ENCODE measurements at places on chromosomes 1 and 21.

DNA sequence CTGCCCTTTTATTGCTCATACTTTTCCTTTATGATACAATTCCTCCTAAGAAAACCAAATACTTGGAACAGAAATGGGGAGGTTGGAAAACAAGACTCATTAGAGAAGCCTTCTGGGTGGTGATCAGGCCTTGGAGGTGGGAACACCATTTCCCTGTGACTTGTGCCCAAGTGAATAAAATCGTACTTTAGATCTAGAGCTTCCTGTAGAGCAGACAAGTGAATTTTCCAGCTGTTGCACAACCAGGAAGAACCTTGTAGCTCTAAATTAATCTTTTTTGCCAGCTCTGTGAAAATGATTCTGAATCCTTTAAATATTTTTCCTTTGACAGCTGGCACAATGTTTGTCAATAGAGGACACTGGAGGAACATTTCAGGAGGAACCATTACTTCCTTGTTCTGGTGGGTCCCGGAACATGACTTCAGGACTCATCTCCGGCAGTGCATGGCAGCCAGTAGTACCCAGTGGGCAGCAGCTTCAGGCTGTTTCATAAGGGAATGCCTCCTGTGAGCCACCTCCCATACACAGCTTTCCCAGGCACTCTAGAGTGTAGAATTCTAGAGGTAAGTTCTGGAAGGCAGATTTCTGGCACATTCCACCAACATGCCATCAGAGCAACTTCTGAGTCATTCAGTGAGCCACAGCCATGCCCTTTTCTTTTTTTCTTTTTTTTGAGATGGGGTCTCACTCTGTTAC, 5.5 kb upstream of the SNAPIN start:
- DNase-seq = no peak

GRCh38 chr1:216168546-216168945, 254.7 kb downstream of the USH2A start:
- DNase-seq = no peak

DNA sequence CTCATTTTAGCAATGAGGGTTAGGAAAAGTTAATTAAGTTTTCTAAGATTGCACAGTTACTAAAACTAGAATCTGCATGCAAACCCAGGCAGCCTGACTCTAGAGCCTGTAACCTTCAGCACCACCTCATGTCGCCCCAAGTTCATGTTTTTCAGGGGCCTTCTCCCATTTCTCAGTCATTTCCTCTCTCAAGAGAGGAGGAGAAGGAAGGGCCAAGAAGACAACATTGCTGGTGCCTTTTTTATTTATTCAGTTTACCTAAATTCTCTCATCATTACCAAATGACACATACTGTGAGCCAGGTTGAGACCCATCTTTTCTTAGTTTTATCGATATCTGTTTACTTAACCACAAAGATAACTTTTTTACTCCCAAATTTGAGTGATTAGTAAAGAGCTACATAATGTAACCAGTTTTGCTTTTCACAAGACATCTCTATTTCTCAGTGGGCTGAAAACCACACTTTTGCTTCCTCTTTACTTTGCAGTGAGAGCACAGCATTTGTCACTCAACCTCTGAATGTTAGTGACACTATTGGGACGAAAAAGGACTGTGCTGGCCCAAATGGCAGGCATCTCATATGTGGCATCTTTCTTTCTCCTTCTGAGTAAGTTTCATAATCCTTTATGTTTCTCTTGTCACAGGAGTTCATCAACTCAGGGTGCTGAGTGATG, at the start of gene CD101:
TSS of gene CD101 (plus strand) at position 507 of the 674 bp plus-strand sequence. CDS start at position 565, 58 bp downstream.
- DNase-seq = no peak

DNA sequence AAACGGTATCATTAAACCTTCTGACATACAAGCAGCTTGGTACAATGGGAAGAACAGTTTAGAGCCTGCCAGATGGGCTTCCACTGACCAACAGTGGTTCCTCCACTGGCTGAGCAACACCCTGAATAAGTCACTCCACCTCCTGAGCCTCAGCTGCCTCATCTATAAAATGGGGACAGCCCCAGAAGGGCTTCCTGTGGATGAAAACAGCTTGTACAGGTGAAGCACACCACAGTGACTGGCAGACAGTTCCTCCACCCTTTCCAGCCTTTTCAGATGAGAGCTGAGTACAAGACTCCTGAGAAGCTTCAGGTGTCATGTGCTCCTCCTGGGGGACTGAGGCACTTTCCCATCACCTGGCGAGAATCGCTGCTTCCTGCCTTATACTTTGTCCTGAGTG, 2.1 kb downstream of the CAPZB start:
- DNase-seq = no peak

- DNase-seq = no peak
Measured at GRCh38 chr1:204472660-204473059, 21.9 kb downstream of the PIK3C2B start.

- DNase-seq = peak; percentile 61
Measured at GRCh38 chr1:43199093-43199726, 27.1 kb downstream of the CFAP57 start.

DNA sequence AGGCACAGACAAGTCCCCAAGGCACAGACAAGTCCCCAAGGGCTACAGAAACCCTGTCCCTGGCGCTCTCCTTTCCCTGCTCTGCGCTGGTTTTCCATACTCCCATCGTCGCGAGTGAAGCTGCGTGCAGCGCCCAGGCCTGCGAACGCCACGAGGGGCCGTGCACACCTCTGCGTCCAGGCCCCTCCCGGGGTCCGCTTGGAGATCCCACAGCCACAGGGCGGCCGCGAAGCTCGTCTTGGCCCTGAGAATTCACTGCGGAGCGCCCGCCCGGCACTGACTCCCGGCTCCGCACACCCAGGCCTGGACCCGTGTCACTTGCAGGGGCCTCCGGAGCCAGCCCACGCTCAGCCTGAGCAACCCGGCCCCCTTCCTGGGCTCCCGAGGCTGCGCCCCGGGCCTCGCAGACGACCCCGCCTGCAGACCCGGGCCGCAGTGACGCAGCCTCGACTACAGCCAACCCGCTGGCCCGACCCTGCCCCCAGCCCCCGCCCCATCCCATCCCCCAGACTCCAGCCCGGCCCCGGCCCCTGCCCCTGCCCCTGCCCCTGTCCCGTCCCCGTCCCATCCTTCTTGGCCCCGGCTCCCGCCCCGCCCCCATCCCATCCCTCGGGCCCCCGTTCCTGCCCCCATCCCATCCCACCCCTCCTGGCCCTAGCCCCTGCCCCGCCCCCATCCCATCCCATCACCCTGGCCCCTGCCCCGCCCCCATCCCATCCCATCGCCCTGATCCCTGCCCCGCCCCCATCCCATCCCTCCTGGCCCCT, 841 bp downstream of the POFUT2 start:
- DNase-seq = no peak

GRCh38 chr1:160070243-160071163, 543 bp upstream of the KCNJ10 start:
- no peak for DNase-seq

- no peak for DNase-seq
Measured at GRCh38 chr1:168261390-168261789, 19.3 kb upstream of the TBX19 start.

DNA sequence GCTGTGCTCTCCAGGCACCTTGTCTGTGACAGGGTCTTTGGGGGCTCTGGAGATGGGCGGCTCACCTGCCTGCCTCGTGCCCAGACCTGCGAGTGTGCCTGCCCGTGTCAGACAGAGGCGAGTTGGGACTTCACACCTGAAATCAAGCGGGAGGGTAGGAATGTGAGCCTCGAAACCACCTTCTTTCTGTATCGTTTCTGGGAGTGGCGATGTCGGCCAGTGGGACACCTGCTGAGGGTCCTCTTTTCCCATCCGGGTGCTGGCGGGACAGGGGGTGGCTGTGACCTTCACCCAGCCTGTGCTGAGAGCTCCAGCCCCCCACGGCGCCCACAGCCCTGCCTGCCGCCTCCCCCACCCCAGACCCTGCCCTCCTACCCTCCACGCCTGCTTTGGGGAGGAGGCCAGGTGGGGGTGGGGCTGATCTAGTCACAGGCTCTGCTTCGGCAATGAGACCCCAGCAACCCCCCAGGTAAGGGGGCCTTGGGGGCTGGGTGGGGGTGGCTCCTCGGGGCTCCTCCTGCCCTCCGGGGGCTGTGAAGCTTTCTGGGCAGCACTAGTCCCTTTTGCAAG, 15.6 kb upstream of the FAAP20 start:
- no peak for DNase-seq

DNA sequence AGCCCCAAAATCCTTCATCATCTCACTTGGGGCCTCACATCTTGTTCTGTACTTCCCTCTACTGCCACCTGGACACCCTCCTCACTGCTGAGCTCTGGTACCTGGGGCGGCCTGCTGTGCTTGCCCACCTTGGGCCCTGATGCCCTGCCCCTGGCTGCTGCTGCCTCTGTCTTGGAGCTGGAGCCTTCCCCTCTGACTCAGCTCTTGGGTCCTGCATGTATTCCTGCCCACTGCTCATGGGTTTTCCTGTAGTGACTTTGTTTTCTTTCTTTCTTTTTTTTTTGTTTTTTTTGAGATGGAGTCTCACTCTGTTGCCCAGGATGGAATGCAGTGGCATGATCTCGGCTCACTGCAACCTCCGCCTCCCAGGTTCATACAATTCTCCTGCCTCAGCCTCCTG, 37.5 kb downstream of the TRAPPC10 start:
- DNase-seq = no peak

GRCh38 chr1:2861988-2862813, 60.7 kb upstream of the TTC34 start:
- DNase-seq = no peak

DNA sequence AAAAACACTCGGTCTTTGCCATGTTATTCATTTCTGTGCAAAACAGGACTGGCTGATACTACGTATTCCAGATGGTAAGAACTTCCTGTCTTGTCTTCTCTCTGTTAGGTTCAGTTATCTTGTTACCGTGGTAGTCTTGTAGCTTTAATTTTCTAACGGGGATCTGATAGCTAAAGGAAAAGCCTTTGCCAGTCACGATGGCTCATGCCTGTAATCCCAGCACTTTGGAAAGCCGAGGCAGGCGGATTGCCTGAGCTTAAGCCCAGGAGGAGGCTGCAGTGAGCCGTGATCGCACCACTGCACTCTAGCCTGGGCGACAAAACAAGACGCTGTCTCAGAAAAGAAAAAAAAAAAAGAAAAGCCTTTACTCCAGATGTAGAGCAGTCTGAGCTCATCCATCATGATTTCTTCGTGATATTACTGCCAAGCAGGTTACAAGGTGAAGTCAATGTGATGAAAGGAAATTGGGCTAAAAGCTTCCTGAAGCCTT, 11.1 kb upstream of the MSTO1 start:
- no peak for DNase-seq

DNA sequence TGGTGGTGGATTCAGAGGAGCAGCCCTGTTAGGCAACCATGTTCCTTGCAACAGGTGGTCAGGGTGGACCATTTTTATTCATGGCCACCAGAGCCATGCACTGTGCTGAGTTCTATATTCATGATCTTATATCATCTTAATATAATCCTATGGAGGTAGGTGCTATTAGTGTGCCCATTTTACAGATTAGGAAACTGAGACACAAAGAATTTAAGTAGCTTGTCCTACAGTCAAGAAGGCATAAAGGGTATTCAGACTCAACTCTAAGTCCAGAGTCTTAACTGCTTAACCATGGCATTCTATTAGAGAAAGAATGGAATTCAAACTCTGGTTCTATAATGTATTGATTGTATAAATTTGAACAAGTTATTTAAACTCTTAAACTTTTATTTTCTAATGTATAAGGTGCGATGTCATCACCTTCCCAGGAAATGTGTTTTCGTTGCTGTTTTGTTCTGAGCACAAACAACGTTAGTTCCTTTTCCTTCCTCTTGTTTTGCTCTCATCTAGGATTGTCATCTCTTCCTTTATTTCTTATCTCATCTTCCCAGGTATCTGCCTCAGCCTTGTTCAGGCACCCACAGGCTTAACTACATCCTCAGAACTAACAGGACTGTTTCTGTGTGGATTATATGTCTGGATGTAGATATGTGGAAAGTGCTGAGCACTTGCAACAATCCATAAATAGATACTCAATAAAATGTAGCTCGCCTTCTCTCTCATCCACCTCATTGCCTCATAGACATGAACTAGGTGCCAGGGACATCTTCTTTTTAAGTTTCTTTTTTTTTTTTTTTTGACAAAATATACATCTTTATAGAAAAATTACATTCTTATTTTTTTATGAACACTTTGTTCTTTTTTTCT, 207.1 kb downstream of the NFIA start:
- no peak for DNase-seq

DNA sequence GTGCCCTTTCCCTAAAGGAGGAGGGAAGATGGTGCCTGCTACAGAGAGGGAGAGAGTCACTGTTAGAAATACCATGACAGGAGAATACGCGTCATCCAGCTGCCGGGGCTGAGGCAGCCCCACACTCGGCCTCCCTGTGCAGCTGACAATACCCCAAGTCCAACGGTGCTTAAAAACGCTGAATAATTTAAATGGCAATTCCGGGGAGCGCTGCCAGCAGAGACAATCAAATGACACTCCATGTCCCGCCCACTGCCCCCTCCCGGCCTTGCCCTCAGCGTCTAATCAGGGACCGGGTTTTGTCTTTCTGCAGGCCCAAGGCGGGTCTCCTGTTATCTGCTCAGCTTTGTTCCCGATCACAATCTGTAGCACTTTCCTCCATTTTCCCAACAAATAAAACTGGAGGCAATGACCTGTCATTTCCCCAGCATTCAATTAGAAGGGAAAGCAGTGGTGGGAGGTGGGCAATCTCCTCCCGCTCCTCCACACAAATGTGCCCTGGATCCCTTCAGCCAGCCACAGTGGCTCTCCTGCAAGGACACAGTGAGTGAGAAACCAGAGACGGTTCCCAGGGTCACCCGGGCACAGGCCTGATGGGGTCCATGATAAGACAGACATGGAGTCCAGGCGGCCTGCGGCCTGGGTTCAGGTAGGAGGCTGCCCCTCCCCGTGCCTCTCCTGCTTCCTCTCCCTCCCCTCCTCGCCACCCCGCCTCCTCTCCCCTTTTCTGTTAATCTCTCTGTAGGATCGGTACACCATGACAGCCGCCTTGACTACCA, 42.7 kb upstream of the AJAP1 start:
- DNase-seq = no peak

- DNase-seq = no peak
Measured at GRCh38 chr1:56506951-56507491, 72.3 kb downstream of the PLPP3 start.

- no peak for DNase-seq
Measured at GRCh38 chr1:231332761-231333160, 4.9 kb downstream of the EXOC8 start.

DNA sequence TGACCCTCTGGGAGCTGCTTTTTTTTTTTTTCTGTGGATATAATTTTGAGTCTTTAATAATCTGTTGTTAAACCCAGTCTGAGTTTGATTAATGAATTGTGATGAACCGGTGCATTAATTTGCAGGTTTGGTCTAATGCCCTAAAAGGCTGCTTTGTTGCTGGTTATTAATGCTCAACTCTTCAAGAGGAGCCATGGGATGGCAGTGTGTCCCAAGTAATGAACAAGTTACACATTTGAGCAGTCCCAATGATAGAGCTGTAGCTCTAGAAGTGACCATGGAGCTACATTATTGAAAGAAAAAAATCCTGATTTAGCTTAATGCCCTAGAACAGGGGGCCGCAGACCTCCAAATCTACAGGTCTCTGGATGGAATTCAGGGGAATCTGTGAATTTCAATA, 53.1 kb downstream of the RWDD3 start:
- no peak for DNase-seq

DNA sequence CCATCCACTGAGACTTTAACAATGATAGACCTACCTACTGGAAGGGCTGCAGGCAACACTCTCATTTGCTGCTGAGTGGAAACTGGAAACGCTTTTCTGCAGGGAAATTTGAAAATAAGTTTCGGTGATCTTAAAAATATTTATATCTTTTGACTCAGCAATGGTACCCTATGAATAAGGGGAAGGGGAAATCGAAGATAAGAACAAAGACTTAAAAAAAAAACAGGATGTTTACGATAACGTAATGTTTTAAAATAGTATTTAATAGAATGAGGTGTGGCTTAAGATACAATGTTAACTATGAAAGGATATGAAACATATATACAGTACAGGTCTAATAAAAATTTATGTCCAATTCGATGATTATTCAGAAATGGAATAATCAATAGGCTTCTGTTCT, 34.8 kb upstream of the CSF1 start:
- no peak for DNase-seq

Data from NCI-H1417 treated with DMSO at 0.1 percent for 48 hours (cell line).